Stimulated activated CD4-positive, alpha-beta T cell treated with anti-CD3 and anti-CD28 coated beads, Interleukin-15, amount 100 ng/mL, for 1 hour (primary cell): ENCODE measurements at places on chromosomes 6 and 20.

DNA sequence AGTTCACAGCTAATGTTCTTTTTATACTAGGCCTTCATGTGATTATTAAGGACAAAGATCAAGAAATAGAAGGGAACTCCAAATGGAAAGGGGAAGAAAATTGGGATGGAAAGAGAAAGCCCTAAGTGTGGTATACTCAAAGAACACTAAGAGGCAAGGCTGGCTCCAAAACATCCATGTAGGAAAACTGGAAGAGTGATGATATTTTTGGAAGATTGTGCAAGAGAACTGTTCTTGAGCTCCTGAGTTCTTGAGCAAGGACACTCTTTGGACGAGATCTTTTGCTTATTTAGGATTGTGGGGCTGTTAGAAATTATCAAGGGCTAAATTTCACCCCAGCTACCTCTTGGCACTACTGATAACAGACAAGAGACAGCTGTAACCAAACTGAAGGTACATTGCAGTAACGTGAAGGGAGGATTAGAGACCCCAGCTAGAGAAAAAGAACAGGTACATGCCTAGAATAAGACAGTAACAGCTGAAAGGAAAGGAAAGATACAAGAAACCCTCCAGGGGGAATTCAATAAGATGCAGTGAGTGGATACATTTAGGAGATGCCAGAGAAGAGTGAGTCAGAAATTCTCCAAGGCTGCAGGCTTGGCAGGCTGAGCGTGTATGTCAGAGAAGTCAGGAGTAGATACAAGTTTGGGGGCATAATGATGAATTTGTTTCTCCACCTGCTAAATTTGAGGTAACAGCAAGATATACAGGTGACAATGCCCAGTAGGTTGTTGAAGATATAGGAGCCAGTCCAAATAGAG, 69.7 kb downstream of the CBLN4 start:
- DNase-seq: no peak

DNA sequence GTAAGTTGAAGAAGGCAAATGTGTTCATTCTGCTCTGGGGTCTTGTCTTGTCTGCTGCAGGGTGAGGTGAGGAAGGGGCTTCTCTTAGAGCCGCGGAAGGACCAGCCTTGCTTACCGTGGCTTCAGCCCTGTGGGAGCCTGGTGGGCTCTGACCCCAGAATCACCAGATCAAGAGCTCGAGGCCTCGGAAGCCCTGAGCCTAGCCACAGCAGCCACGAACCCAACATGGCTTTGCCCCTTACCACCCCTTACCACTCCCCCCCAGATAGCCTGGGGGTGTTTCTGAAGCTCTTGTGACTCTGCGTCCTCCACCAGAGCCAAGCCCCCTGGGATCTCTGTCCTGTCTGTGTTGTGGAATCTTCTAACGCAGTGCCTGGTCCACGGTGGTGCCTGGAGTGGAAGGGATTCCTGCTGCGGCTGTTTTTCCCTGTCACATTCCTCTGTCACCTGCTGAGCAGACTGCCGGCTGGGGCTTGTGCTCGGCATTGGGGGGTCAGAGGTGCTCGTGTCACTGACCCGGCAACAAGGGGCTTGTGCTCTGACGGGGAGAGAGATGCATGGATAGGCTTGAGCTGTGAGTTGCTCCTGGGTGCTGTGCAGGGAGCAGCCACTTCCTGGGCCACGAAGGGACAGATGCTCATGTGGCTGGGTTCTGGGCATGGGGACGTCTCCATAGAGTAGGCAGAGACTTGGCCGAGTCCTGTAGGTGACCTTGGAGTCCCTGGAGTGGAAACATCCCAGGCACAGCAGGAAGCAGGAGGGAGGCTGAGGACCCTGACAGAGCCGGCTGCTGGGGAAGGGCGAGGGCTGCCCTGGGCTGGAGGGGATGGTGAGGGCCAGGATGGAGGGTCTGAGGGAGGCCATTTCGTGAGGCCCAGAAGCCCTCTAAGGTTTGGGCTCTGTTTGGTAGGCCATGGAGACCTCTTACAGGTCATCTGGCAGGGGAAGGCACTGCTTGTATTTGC, 316.0 kb downstream of the QKI start:
- DNase-seq: no peak

DNA sequence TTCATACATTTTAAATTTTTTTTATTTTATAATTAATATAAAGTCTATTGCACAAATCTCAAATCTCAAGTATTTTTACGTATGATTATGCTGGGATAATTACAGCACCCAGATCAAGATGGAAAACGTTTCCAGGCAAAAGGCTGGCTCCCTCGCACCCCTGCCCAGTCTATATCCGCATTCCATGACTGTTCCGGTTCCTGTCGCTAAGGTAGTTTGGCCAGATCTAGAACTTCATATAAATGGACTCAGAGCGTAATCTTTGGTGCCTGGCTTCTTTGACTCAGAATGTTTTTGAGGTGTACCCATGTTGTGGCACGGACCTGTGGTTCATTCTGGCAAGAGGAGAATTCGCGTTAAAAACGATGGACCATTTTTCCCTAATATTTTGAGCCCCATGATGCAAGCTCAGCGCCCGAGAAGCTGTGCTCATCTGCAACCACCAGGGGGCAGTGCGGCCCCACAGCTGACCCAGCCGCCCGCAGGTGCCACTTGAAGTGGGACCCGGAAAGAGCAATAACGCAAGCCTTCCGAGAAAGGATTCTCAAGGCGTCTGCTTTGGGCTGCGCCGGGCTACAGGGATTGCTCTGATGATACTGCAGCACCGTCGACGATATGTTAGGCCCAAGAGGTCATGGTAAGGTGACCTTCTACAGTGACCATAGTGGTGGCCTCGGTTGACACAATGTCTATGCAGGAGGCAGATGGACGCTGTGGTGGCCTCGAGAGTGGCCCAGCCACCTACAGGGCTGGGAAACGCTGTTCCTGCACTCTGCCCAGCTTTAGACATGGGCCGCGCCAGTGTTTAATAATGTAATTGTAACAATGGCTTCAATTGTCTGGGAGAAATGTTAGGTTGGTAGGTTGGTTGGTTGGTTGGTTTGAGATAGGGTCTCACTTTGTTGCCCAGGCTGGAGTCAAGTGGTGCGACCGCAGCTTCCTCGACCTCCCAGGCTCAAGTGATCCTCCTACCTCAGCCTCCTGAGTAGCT, 160.1 kb downstream of the ZMYND8 start:
- peak; percentile 68 for DNase-seq

- no peak for DNase-seq
These were observed 75.1 kb upstream of the QKI start for GRCh38 chr6:163339466-163339865.

DNA sequence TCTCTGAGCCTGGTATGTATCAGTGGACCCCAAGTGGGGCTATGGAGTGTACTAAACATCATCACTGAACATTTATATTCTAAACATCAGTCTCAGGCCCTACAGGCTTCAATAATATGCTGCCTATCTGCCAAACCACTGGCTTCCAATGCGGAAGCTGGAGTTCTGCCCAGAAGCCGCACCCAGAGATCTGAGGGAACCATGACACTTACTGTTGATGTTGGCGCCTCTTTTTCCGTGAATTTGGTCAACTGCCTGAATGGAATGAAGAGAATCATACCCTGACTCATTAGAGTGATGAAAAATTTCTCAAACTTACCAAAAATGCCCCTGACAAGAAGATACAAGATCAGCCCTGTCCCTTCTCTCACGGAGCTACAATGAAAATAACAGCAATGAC, 66.2 kb downstream of the SLC22A23 start:
- DNase-seq: no peak

GRCh38 chr6:100172322-100172713, 178.3 kb upstream of the MCHR2 start:
- DNase-seq: no peak

- peak; percentile 31 for DNase-seq
These were observed 585 bp downstream of the PSMB9 start for GRCh38 chr6:32854376-32855178.

GRCh38 chr20:41094353-41095055, 42.8 kb upstream of the PLCG1 start:
- DNase-seq: no peak

DNA sequence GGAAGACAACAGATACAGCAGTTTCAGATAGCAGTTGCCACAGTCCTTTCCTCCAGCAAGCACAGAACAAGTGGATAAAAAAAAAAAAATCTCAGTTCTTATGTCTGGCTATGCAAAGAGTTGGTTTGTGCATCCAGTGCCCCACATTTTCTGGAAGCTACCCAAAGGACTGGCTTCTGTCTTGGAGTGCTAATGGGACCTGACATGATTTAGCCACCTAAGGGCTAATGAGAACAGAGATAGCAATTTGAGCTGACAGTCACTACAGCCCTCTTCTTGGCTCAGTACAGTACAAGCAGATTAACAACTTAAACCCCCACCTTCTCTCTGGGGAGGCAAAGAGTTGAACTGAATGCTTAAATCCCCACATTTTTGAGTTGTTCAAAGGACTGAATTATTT, 976.8 kb downstream of the TBC1D32 start:
- DNase-seq: no peak

DNA sequence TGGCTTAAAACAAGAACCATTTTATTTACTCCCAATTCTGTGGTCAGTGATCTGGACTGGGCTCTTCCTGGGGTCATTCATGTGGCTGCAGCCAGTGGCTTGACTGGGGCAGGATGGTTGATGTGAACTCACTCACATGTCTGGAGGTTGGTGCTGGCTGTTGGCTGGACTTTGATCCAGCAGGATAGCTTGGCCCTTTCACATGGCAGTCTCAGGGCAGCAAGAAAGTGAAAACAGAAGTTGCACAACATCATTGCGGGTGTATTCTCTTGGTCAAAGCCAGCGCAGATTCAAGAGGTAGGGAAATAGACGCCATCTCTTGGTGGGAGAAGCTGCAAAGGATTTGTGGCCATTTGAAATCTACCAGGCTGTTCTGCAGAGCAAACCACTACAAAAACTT, 77.2 kb downstream of the MDGA1 start:
- no peak for DNase-seq

DNA sequence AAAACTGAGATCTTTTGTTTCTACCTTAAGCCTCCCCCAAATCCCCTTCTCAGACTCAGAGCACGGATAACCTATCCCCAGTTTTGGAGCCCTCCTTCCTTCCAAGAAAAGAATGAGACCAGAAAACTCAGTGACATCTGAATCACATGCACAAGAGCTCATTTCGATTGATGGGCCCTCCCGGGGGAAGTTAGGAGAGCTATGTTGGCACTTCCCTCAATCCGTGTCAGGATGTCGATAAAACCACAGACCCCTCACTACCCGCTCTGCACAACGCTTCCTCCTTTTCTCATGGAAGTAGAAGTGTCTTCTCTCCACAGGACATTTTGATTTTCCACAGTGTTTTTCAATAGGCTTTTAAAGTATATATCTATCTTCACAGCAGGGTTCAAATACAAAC, 332.4 kb downstream of the HACE1 start:
- DNase-seq: no peak

DNA sequence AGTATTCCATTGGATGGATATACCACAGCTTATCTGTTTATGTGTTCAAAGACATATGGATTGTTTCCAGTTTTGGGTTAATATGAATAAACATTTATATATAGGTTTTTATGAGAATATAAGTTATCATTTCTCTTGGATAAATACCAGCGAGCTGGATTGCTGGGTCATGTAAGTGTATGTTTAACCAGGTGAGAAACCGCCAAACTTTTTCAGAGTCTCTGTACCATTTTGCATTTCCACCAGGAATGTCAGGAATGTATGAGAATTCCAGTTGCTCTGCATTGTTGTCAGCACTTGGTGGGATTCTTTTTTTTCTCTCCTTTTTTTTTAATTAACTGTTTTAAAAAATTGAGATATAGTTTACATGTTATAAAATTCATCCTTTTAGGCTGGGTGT, 52.1 kb downstream of the PHF20 start:
- no peak for DNase-seq

GRCh38 chr6:90224196-90224595, 72.4 kb downstream of the BACH2 start:
- no peak for DNase-seq

- no peak for DNase-seq
These were observed 52.2 kb upstream of the FNDC1 start for GRCh38 chr6:159117046-159117445.
